Inflammatory macrophage (primary cell): ENCODE measurements at places on chromosomes 2 and 18.

GRCh38 chr2:84649487-84650142, 133.3 kb downstream of the DNAH6 start:
- DNase-seq, result no peak

GRCh38 chr2:196959734-196960338, 33.3 kb upstream of the PGAP1 start:
- peak; percentile 17 for DNase-seq

DNA sequence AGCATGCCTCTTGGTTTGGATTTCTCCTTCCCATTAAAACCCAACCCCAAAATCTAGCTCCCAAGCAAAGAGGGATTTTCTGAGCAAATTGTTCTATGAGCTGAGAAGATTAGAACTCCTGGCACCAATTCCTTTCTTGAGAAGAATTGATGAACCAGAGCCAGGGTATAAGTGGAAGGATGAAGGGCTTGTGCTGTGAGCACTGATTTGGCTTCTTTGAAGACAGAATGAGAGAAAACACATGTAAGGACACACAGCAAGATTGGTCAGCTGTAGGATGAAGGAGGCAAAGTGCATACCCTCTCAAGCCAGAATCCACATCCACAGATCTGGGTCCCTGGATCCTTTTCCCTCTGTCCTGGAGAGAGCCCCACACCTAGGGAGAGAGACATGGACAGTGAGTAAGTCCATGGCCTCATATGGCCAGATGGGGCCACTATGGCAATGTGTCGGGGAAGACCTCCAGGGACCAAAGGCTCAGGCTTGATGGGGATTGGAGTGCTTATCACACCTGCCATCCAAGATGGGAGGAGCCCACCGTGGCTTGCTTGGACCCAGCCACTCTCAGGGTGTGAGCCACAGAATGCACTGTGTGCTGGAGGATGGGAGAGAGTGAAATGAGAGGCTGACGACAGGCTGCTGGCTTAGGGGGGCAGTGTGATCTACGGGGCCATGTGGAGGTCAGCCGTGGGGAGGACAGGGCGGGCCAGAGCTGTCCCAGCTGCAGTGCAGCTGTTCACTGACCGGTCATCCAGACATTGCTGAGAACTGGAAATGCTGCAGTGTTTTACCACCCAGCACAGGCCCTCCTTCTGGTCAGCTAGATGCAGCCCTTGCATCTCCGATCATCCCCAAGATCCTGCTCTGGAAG, 339.8 kb downstream of the CYP26B1 start:
- no peak for DNase-seq

DNA sequence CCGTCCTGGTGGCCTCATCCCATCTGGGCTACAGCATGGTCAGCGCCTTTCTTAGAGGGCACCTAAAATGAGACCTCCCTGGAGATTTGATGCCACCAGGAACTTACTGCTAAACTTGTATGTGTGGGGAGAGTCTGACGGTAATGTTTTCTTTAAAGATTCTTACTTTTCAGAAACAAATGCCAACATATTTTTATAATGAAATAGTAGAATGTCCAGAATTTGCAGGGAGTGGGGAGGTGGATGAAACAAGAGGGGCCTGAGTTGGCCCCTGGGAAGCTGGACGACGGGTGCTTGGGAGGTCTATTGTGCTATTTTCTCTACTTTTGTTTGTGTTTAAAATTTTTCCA, 118.8 kb upstream of the CTDP1 start:
- no peak for DNase-seq

- no peak for DNase-seq
Measured at GRCh38 chr18:12640881-12641200, 17.1 kb downstream of the SPIRE1 start.

GRCh38 chr18:58313491-58314032, 269.5 kb downstream of the NEDD4L start:
- no peak for DNase-seq

- no peak for DNase-seq
Measured at GRCh38 chr2:30753630-30754029, 53.6 kb downstream of the CAPN13 start.

DNA sequence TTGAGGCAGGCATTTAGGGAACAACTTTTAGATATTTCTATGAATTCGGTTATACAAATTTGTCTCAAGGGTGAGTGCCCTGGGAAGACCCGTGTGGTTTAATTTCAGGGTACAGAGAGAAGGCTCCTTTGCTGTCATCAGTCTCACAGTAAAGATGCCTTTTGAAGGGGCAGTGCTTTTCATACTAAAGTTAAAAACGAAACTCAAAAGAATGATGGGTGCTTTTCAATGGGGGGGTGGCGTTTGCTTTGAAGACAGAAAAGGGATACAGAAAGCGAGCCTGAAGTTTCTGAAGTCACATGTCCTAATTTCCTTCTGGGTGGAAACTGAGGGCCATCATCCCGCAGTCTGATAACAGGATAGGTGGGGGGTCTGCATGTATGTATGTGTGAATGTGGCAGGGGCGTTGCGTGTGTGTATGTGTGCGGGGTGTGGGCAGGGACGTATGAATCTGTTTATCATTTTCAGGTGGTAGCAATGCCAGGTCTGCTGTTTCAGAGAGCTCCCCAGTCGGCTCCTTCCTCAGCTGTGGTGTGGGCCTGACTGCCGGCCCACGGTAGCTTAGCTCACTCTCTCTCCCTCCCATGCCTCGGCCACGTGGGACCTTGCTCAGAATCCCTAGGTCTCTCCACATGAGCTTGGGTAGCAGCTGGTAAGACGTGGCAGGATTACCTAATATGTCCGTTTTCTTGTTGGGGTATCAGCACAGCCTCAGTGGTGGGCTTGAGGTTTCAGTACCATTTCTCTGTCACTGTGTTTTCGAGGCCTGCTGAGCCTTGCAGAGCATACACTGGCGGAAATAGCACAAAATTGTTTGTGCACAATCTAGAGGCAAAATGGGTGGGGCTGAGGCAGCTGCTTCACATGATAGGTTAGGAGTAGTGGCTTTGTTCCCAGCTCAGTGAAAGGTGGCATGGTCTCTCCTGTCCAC, 32.7 kb downstream of the ARHGAP25 start:
- peak; percentile 86 for DNase-seq

DNA sequence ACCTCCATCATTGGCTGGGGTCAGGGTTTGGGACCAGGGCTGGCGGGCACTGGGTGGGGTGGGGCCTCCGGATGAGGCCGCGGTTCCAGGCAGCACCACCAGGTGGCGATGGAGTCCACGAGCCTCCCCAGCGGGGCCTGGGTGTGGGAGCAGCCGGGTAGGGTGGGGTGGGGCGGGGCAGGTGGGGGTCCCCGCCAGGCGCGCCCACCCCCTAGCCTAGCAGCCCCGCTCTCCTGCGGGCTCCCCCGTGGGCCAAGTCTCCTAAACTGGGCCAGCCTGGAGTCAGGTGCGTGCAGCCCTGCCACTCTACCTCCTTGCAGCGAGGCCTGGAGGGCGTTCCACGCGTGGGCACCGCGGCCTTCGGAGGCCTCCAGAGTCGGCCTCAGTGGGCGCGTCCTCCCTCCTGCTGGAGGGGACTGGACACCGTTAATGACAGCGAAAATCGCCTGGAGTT, 187.5 kb downstream of the TWIST2 start:
- DNase-seq, result peak; percentile 35

- peak; percentile 46 for DNase-seq
Measured at GRCh38 chr2:27369471-27370025, 590 bp downstream of the EIF2B4 start.

DNA sequence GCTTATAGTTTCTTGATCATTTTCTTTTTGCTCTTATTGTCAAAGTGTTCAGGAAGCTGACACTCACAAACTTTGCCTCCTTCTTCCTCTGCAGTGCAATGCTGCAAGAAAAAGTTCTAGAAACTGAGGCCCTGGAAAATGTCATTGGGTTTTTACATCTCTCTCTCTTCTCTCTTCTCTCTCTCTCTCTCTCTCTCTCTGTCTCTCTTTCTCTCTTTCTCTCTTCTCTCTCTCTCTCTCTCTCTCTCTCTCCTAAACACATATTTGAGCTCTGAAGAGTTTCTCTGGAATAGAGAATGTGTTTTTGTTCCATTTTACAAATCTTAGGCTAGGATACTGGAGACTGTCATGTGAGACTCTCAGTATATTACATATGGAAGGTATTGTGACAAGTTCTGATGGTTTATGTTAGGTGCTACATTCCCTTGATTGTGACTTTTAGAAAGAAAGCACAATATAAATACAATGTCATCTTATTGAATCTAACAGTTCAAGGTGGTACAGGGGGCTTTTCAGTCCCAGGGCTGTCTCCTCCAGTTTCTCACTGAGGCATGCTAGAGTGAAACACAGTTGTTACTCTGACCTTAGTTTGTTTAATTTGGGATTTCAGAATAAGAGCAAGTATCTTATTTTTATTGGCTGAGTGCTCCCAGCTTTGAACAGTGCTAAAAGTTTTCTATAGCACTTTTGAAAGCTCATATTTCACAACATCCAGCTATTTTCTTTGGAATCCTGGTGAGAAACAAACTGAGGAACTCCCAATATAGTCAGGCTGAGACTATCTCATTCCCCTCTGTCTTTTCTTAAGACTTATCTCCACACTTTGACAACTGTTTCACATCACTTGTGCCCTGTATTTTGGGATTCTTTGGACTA, 41.4 kb upstream of the EHBP1 start:
- no peak for DNase-seq

DNA sequence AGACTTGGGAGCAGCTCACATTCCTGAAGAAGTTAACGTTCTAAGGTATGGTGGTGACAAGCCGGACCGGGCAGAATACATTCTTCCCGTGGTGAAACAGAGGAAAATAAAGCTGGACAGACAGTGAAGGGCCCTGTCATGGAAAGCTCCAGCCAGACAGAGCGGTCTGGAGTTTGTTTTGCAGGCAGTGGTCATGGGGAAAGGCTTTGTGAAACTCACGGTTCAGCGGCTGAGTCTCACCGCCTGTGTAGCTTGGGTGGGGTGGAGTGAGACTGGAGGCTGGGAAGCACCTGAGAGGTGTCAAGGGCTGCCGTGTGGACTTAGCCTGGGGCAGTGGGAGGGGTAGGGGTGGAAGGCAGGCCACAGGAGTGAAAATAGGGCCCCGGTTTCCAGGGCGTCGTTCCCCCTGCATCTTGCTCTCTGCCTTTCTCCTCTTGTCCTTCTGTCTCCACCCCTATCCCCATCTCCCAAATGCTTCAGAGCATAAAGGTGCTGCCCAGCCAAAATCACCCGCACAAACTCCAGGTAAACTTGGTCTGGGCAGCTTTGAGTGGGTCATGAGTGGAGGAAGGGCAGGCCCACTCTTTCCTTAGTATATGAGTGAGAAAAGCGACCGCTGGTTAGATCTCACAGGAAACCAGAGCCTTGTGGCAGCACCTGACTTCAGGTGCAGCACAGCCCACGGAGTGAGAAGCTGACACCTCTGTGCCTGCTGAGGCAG, 11.4 kb upstream of the SLC20A1 start:
- no peak for DNase-seq

- DNase-seq, result peak; percentile 6
Measured at GRCh38 chr2:71348302-71348701, 16.7 kb downstream of the ZNF638 start.

GRCh38 chr2:179771791-179772190, 89.6 kb downstream of the ZNF385B start:
- DNase-seq, result no peak

DNA sequence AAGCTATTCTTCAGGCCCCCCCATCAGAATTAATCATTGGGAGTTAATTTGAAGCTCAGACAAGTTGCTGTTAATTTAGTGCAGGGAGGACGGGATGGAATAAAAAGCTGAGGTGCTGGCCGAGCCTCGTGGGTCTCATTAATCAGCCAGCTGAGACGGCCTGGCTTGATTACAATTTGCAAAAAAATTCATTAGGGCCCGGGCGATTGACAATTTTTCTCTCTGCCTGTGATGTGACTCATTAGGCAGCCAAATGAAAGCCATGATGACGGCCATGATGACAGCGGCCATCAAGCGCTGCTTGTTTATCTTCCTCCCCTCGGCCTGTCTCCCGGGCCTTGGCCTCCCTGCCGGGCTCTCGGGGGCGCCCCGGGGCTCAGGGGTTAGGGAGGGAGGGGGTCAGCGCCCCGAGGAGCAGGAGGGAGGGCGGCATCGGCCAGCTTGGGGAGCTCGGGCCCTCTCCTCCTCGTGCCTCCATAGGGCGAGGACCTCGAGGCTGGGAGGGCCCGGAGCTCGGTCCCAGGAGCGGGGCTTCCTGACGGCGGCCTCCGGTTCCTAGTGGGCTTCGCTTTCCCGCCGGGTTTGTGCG, 5.2 kb downstream of the GBX2 start:
- no peak for DNase-seq

DNA sequence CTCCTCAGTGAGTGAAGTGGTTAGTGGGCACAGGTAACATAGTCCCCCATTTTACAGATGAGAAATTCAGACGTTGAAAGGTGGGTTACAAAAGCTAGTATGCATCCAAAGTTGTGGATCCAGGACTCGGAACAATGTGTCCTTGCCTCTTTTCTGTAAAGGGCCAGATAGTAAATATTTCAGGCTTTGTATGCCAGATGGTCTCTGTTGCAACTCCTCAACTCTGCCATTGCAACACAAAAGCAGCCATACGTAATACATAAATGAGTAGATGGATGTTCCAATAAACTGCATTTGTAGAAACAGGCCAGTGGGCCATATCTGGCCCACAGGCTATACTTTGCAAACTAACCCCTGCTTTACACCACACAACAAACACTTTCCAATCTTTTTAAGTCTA, 166.6 kb upstream of the PKDCC start:
- DNase-seq, result no peak

GRCh38 chr2:189050165-189050712, 76.1 kb downstream of the COL3A1 start:
- DNase-seq, result no peak

GRCh38 chr2:54208364-54209240, 47.4 kb downstream of the TSPYL6 start:
- DNase-seq, result no peak

DNA sequence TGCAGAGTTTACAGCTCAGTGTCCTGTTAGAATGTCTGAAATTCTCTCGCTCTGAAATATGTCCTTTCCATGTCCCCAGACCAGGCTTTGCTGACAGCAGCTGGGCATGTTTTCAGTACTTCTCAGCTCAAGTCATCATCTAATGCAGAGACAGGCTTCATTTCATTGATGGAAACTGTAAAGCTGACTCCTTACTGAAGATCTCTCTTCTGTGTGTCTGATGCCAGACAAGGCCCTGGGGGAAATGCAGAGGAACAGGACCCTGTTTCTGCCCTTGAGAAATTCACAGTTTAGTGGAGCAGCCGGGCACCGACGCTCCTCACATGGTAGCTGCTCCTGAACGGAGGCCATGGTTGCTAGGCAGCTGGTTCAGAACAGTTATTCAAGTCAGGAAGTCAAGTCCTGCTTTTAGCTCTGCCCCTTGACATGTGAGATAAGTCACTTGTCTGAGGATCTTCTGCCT, 24.6 kb upstream of the FZD7 start:
- DNase-seq, result peak; percentile 7

- DNase-seq, result no peak
Measured at GRCh38 chr2:164910101-164910899, 45.0 kb downstream of the SLC38A11 start.
